ENCODE measurements at places on chromosomes 4 and X. TPM values are rescaled to one million over a fixed set of nuclear protein-coding genes. Genes with fewer than 3 reads are reported as not detected.

GRCh38 chrX:40651620-40652223 is 4.4 kb upstream of the CXorf38 start:
- peak; percentile 81 for DNase-seq

DNA sequence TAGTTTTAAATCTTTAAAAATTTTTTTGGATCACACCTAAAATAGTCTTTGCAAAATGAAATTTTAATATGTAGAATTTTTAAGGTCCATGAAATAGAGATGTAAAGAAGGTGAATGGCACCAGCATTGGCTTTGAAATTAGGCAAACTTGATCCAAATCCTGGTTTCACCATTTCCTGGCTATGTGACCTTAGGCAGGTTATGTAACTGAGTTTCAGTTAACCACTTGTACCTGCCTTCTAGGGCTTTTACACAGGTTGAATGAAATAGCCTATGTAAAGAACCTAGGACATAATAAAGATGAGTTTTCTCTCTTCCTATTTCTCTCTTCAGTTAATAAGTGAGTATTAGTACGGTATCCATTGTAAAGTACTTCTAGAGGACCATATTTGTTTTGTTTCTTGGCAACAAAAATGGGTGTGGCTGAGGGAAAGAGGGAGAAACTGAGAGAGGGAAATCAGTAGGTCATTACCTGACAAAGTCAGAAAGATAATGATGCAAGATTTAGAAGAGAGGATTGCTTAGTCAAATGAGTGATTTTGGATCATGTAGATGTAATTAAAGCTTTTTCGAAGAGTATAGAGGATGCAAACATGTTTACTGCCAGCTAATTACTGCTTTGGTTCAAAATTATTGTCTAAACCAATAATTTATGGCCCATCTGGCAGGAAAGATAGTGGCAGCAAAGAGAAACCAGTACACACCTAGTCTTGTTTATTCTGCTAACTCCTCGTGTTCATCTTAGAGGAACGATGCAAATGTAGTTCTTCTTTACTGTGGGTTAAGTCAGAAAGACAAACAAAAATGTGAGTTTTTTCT is 81.9 kb downstream of the PDLIM5 start:
- DNase-seq = no peak

The F9 gene
- total RNA-seq = not detected

The GPR143 gene
- not detected for total RNA-seq

DNA sequence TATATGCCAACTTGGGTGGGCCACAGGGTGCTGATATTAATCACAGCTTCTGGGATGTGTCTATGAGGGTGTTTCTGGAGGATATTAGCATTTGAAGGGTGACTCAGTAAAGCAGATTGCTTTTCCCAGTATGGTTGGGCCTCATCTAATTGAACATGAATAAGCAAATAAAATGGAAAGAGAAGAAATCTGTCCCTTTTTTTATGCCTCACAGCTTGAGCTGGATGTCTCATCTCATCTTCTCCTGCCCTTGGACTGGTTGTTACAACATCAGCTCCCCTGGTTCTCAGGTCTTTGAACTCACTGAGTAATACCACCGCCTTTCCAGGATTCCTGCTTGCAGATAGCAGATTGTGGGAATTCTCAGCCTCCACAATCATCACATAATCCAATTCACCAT is 1149.2 kb downstream of the PCDH18 start:
- peak; percentile 2 for DNase-seq

DNA sequence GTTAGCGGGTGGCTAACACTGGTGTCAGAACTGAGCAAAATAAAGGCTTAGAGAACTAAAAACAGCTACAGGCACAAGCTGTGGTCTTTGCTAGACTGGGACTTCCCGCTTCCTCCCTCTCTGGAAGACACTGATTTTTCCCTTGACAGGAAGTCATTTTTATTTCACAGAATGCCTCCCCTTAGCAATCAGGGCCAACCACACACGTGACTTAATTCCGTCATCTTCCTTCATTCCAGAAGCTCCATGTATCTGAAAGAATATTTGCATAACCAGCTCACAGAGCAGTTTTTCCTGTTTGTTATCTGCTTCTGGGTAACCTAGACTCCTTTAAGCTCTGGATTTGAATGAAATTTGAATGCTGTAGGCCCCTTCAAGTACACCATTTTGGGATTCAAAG is 327.5 kb upstream of the FRG1 start:
- no peak for DNase-seq

The KIAA1210 gene
- total RNA-seq = not detected

DNA sequence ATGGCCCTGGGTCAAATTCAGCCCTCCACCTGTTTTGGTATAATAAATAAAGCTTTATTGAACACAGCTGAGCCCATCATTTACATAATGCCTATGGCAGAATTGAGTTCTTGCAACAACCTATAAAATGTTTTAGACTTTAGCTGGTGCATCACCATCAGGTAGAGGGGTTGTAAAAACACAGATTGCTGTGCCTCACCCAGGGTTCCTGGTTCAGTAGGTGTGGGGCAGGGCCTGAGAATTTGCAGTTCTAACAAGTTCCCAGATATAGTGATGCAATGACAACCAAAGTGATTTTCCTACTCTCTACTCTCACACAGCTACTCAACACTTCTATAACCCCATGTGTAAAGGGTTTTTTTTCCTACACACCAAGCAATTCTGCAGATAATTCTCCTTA is 120.0 kb upstream of the EGFL6 start:
- no peak for DNase-seq

DNA sequence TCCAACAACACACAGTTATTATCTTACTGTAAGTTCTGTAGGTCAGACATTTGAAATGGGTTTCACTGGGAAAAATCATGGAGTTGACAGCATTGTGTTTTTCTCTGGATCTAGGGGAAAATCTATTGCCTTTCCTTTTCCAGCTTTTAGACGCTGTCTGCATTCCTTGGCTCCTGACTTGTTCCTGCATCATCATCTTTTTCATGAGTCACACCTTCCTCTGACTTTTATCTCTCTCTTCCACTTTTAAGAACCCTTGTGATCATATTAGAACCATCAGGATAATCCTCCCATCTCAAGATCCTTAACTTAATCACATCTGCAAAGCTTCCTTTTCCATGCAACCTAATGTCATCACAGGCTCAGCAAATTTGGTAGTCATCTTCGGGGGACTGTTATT is 1454.8 kb downstream of the RPA4 start:
- no peak for DNase-seq

All from fibroblast of the aortic adventitia (primary cell).